ENCODE measurements at places on chromosomes 12 and 14.

DNA sequence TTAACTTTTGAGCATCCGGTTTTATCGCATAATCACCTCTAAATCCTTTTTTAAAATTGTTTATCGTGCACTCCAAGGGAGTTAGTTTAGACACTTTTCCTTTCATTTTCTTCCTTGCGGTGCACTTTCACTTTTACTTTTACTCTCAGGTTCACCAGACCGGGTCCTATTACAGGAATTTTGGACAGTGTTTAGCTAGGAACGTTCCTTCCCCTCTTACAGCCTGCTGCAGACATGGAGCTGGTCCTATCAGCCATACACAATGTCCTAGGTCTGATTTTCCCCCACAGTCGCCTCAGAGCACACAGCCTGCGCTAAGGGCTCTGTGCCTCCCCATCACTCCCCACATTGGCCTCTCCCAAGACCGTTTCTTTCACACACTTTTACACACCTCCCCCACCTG is 103.9 kb downstream of the ALG10 start:
- no peak for DNase-seq

- no peak for DNase-seq
Measured at GRCh38 chr12:109112720-109113465, 3.5 kb upstream of the ACACB start.

- no peak for DNase-seq
Measured at GRCh38 chr12:101127521-101128219, 82.4 kb downstream of the SLC5A8 start.

GRCh38 chr12:68686262-68686594 is 550 bp upstream of the NUP107 start:
- DNase-seq, result no peak

DNA sequence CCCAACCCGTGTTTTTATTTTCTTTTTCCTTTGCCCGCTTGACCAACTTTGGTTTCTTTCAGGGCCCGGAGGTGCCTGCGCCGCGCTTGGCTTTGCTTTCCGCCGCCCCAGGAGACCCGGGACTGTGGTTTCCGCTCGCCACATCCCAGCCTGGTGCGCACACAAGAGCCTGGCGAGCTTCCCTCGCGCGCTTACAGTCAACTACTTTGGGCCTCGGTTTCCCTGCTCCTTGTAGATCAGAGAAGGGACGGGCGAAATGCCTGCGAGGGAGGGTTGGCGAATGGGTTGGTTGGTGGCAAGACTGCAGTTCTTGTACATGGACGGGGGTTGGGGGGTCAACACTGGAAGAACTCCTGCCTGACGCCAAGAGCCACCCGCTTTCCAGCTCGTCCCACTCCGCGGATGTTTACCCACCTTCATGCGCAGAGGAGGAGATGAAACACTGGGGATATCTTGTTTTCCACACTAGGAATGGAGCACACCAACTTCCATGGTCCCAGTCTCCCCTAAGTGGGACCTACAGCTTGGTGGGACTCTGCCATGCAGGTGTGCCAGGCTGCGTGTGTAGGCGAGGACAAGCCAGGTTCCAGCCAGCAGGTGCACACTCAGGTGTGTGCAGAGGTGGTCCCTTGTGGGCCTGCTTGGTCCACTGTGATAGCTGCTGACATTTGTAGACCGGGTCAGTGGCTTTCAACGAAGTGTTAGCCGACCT is 16.6 kb upstream of the TBX3 start:
- DNase-seq, result no peak

DNA sequence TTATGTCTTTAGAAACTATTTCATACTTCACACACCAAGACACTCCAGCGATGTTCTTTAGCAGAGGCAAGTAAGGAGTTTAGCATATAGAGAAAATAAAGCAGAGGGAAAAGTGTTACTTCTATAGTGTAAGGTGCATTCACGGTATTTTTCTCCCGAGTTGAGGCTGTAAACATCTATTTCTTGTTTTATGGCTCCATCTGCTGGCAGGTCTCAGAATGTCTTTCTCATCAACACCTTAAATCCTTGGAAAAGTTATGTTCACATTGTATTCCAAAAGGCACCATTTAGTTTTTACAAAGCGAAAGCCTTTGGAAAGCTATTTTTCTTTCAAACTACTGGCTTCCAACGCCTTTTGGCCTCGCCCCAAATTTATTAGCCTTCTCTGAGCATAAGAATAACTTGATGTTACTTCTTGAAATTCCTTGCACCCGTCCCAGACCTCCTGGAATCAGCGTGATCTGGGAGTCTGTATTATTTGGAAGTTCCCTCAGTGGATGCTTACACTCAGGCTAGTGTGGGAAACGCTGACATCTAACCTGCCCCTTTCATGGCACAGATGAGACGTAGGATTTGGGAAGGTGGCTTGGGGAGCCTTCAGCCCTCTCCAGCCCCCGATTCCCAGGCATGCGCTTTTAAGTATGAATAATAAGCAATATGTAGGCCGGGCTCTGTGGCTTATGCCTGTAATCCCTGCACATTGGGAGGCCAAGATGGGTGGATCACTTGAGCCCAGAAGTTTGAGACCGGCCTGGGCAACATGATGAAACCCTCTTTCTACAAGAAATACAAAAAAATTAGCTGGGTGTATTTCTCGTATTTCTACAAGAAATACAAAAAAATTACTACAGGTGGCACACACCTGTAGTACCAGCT is 1.9 kb upstream of the PIWIL1 start:
- DNase-seq, result peak; percentile 6

GRCh38 chr12:117986705-117987469 is 18.1 kb upstream of the KSR2 start:
- no peak for DNase-seq
